Right lung (tissue), 10 donors: ENCODE measurements at places on chromosomes 3 and 15. TPM values are rescaled to one million over a fixed set of nuclear protein-coding genes. Genes with fewer than 3 reads are reported as not detected.

The TRNT1 gene
- 48.0 TPM for polyA plus RNA-seq

The CALML4 gene
- polyA plus RNA-seq: 12.6 TPM

The HYAL2 gene
- 76.6 TPM for polyA plus RNA-seq

The LRRK1 gene
- 3.0 TPM for polyA plus RNA-seq
